ENCODE measurements at places on chromosomes 5 and 9. TPM values are rescaled to one million over a fixed set of nuclear protein-coding genes. Genes with fewer than 3 reads are reported as not detected.

The HK3 gene
- total RNA-seq = not detected

The ZDHHC11B gene
- total RNA-seq = 0.05 TPM

The TMEM252 gene
- total RNA-seq = not detected

The LCN9 gene
- not detected for total RNA-seq

The BTNL8 gene
- 0.57 TPM for total RNA-seq

The PCDHB4 gene
- 1.7 TPM for total RNA-seq

The NEUROG1 gene
- not detected for total RNA-seq

The PPIC gene
- total RNA-seq = 14.8 TPM

The PRDM9 gene
- 0.41 TPM for total RNA-seq

The SH3TC2 gene
- total RNA-seq = 39.3 TPM

The CDKN2B-AS1 gene
- not detected for total RNA-seq

The CNTNAP3B gene
- 53.8 TPM for total RNA-seq
